ENCODE measurements at places on chromosomes 5 and 9.

DNA sequence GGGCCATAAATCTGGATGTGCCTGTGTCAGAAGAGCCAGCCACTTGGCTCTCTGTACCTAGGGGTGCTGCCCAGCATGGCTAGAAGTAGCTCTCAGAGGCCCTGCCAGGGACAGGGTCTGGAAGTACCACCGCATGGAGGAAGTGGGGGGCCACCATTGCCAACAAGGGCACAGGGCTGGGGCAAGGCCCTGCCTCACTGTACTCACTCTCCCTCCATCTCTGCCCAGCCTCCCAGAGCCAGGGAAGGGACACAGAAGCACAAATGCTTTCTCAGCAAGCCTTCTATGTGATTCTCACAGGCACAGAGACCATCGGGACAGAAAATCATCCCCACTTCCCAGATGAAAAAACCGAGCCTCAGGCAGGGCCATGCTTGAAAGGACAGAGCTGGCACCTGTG is 138.1 kb downstream of the C5orf15 start:
- no peak for DNase-seq

GRCh38 chr9:79885093-79885857 is 313.5 kb downstream of the TLE4 start:
- no peak for DNase-seq

- DNase-seq, result no peak
Observed at GRCh38 chr5:42995360-42995751, 44.8 kb downstream of the ANXA2R start.

DNA sequence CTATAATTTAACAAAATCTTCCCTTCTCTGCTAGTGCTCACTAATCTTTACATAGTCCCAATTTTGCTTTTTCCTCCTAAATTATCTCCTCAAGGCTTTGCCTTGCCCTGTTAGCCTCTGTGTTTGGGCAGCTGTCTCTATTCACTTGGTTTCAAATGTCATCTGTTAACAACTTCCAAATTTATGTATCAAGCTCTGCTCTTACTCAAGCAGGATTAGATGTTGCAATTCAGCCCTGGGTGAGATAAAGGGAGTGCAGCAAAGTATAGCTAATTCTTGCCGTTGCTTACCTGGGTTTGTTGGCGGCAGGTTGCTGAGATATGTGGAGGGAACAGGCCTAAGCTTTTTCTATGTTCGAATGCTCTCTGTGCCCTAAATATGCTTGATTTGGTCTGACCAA is 483.8 kb downstream of the DMAC1 start:
- no peak for DNase-seq

DNA sequence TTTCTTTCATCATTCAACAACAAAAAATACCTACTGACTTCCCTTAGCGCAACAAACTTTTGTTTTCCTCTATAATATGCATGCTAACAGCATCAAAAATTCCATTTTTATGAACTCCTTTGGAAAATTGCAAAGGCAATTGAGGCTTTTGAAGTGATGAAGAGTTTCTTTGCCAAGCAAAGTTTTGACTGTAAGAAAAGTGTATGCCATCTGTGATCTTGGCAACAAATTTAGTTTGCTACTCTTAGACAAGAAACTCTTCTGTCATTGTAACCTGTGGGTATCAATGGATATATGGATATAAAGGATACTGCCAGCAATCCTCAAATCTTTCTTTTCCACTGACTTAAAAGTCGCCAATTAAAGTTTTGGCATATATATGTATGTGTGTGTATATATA is 72.0 kb upstream of the GABRA1 start:
- DNase-seq, result no peak

DNA sequence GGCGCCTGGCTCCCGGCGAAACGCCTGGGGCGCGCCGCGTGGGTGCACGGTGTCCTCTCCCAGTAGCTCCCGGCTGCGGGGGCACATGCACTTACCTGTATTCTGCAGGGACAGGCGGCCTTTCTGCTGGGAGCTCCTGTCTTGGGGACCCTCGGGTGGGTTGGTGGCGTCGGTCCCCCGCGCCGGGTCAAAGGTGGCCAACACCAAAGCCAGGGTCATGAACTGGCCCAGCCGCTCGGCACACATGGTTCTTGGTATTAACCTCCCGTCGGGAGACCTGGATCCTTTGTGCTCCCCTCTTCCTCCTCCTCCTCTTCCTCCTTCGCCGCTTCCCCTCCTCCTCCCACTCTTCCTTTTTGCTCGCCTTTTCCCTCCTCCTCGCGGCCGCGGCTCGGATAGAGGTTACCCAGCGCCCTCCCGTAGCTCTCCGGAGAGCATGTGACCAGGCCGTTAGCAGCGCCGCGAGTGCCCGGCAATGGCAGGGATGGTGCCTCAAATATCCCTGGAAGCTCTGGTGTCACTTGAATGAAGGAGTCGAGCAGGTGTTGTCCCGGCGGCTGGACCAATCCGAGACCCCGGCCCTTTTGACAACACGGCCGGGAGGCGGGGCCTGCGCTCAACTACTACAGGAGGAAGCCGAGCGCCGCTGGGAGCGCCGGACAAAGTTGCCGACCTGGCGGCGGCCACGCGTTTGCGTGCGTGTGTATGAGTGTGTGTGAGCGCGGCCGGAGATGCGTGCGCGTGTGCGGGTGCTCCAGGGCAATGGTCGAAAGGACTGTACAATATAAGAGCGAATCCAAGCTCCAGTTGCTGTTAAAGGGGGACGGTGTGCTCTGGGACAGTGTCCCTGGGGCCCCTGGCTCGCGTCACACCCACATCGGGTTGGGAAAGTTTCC is at the start of gene STC2:
TSS of gene STC2 (minus strand) at position 467 of the 896 bp plus-strand sequence. CDS start at position 246, 221 bp downstream.
- no peak for DNase-seq

DNA sequence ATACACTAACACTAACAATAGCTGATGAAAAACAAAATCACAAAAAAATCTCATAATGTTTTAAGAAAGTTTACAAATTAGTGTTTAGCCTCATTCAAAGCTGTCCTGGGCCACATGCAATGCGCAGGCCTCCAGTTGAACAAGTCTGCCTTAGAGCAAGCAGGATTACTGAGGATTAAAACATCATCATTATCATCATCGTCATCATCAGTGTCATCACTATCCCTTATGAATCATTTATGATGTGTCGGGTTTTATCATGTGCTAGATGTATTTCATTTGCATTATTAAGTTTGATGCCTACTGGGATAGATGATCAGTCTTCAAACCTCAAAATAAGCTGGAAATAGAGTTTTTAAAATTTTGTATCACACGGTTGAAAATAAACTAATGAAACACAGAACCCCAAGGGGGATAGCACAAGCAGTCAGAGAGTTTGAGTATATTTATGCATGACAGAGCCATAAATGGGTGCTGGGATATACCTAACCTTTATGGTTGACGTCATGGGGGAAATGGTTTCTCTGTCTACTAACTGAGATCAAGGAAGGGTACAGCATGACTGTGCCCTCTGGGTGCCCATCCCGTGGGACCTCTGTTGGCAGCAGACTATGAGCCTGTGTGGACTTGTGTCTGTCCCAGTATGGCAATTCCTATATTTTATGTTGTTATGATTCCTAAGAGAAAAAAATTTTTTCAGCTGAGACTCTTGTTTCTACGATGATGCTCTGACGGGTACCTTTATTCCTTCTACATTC is 150.3 kb upstream of the ADRA1B start:
- no peak for DNase-seq

GRCh38 chr5:124789104-124789605 is 42.7 kb upstream of the ZNF608 start:
- DNase-seq, result no peak

- DNase-seq, result no peak
Observed at GRCh38 chr5:157816682-157817386, 42.1 kb downstream of the CLINT1 start.

DNA sequence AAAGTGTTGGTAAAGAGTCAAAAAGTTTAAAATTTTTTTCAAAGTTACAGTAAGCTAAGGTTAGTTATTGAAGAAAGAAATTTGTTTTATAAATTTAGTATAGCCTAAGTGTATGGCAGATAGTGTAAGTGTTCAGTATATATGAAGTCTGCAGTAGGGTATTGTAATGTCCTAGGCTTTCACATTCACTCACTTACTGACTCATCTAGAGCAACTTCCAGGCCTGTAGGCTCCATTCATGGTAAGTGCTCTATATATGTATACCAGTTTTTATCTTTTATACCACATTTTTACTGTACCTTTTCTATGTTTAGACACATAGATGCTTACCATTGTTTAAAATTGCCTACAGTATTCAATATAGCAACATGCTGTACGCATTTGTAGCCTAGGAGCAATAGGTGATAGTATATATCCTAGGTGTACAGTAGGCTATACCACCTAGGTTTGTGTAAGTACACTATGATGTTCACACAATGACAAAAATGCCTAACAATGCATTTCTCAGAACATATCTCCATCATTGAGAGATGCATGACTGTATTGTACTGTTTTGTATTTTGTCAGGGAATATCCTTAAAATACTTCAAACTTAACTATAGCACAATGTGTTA is 38.5 kb downstream of the CYSTM1 start:
- no peak for DNase-seq

- DNase-seq, result no peak
Observed at GRCh38 chr9:15310107-15310850, 3.3 kb upstream of the TTC39B start.

GRCh38 chr5:103369125-103370120 is 110.9 kb downstream of the MACIR start:
- DNase-seq, result no peak

GRCh38 chr9:4530375-4530774 is 40.1 kb downstream of the SLC1A1 start:
- DNase-seq, result no peak

DNA sequence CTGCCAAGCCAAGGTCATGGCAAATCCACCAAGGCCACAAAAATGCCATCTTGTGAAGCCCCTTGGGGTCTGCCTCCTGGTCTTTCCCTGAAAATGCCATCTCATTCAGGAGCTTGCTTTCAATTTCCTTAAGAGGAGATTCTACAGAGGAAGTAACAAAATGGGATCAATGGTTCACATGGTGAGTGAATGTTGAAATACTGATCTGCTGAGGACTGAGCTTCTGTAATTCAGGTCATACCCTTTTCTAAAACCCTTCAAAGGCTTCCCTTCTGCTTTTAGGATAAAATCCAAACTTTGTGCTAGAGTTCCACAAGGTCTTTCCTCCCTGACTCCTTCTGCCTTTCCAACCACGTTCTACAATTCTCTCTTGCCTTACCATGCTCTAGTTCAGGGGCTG is 24.7 kb upstream of the NR3C1 start:
- DNase-seq, result no peak

GRCh38 chr5:31638748-31639418 is at the start of gene PDZD2:
TSS of gene PDZD2 (plus strand) at chr5:31639131.
- DNase-seq, result peak; percentile 85

DNA sequence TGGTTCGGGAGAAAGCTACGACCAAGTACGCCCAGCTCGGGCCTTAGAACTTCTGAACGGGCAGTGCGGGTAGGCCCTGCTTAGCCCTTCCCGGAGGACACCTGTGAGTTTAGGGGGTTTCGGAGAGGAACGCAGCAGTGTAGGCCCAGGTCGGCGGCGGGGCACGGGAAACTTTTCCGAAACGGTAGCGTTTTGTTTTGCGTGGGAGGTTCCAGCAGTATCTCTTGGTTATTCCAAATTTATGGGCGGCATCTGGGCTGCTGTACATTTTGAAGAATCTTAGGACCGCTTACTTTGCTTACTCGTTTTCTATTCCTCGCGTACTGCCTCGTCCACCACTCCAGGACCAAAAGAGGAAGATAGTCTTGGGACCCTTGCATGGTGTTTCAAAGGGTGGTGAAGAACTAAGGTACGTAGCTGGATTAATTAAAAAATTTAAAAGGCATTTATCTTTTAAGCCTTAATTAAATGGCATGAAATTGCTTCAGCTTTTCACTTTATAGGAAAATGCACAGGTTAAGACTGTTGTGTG is 492 bp downstream of the TENT2 start:
- no peak for DNase-seq

DNA sequence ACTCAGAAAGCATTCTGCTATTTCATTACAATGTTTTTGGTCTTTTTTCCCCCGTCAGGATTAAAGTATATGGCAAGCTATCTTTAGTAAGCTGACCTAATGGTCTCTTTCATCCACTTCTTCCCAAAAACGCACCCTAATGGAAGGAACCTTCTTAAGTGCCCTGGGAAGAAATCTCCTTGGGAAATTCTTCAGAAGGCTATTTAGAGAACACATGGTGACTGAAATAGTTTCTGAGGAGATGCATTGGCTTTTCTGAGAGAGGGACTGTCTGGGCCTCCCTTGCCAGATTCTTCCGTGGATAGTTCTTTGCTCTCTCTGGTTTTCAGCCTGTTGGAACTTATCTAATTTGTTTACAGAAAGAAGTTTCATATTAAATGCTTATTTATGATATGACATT is 524.1 kb upstream of the MEF2C start:
- DNase-seq, result no peak

DNA sequence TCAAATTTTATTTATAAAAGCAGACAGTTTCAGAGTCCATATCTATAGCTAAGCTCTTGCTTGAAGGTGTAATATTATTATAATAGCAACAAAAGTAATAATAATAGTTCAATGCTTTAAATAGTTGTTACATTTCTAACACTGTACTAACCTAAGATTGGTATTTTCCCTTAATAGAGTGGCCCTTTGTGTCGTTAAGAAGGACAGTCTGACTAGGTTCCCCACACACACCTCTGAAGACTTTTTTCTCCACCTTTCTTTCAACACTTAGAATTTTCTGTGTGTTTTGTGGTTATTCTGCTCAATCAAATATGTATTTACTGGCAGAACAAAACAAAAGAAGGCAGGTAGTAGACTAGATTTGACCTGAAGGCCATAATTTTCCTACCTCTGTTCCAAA is 223.2 kb upstream of the ACO1 start:
- no peak for DNase-seq

DNA sequence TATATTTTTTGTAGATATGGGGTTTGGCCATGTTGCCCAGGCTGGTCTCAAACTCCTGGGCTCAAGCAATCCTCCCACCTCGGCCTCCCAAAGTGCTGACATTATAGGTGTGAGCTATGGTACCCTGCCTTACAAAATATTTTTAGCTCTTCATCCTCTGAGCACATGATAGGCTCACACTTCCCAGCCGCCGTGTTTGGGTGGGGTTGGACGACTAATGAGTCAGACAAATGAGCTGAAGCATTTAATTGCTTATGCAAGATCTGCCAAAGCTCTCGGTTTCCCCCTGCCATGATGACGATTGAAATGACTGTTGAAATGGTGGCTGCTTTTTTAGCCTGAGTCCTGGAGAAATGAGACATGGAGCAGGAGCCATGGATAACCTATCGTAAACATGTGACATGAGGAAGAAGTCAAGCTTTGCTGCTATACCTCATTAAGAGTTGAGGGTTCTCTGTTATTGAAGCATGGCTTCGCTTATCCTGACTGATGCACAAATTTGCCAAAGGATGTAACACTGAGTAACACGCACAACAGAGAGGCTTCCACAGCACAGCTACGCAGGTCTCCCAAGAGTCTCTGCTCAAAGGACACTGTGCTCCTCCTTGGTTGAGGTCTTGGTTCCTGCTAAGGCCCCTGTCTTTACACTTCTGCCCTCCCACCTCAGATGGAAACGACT is 48.2 kb upstream of the GFPT2 start:
- DNase-seq, result no peak
